Stomach (tissue), 19 donors: ENCODE measurements at places on chromosomes 13 and 19. TPM values are rescaled to one million over a fixed set of nuclear protein-coding genes. Genes with fewer than 3 reads are reported as not detected.

Gene SEMA6B
- total RNA-seq = 6.7 TPM

Gene KLHL1
- total RNA-seq = 0.37 TPM

Gene ONECUT3
- total RNA-seq = not detected

Gene ZFP82
- total RNA-seq = 0.45 TPM

DNA sequence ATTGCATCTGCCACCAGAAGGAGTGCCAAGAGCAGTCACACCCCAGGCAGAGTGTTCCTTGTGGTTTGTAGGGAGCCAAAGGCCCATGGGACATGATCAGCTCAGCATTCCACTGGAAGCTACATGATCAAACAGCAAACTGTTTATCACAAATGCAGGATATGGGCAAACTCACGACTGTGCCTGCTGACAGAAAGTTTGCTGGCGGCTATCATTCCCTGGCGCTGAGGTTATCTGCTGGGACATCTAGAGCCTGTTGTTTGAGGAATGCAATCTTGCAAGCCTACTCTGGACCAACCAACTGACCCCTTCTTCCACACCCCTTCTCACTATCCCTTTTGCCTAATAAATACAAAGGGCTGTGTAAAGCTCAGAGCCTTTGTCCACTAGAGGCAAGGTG lies 7.7 kb upstream of the ZNF613 start:
- H3K27me3 ChIP-seq = no peaks in the 10 kb centered on the region
- H3K36me3 ChIP-seq = no peaks in the 10 kb centered on the region
- no peaks in the 10 kb centered on the region for H3K4me1 ChIP-seq
- no peak overlapping the region for H3K27ac ChIP-seq
- no peak overlapping the region for H3K4me3 ChIP-seq

DNA sequence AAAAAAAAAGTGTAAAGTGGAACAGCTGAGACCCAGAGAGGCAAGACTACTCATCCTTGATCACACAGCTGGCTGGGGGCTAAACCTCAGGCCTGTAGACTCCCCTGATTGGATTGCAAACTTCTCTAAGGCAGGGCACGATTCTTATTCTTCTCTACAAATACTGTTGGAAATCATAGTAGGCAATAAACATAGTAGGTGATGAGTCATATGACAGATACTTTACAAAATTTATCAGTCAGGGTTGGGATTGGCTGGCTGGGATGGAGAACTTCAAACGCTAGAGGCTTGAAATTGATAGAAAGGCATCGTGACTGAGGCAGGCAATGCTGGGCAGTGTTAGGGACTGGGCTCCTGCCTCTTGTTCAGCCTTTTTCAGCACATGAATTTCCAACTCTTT lies 5.9 kb upstream of the MATK start:
- no peaks in the 10 kb centered on the region for H3K27me3 ChIP-seq
- no peak for DNase-seq
- no peaks in the 10 kb centered on the region for H3K36me3 ChIP-seq
- no peak overlapping the region for H3K27ac ChIP-seq
- H3K4me3 ChIP-seq = no peak overlapping the region

DNA sequence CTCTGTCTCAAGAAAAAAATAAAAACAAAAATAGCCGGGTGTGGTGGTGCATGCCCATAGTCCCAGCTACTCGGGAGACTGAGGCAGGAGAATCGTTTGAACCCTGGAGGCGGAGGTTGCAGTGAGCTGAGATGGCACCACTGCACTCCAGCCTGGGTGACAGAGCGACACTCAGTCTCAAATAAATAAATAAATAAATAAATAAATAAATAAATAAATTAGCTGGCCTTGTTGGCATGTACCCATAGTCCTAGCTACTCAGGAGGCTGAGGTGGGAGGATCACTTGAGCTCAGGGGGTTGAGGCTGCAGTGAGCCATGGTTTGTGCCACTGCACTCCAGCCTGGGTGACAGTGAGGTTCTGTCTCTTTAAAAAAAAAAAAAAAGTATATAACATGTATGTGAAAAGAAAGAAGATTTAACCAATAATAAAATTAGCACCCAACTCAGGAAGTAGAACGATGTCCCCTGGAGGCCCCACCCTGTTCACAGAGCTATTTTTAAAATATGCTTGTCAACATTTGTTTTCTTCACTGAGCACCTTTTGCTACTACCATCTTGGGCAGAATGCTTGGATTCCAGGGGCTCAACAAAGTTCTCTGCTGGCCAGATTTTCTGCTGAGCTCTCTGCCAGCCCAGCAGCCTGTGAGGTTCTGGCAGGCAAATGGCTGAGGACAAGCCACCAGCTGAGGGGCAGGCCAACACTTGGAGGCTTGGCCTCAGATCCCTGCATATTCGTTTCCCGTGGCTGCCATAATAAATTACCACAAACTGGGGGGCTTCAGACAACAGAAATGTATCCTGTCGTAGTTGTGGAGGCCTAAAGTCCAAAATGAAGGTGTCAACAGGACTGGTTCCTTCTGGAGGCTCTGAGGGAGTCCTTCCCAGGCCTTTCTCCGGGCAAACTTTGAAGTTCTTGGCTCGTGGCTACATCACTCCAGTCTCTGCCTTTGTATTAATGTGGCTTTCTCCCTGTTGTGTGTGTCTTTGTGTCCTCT lies 5.2 kb downstream of the SLC25A42 start:
- H3K4me3 ChIP-seq = no peak overlapping the region
- H3K36me3 ChIP-seq = no peaks in the 10 kb centered on the region
- H3K27me3 ChIP-seq = no peaks in the 10 kb centered on the region
- H3K27ac ChIP-seq = peak overlapping the region; percentile 42

GRCh38 chr13:96993634-96994016 lies 651 bp downstream of the OXGR1 start:
- peak; percentile 66 for DNase-seq
- no peak overlapping the region for H3K27ac ChIP-seq
- peaks cover 13% of the 10 kb centered on the region for H3K4me1 ChIP-seq
- peak overlapping the region; percentile 62 for H3K4me3 ChIP-seq
- peaks cover 19% of the 10 kb centered on the region for H3K27me3 ChIP-seq
- H3K36me3 ChIP-seq = no peaks in the 10 kb centered on the region

DNA sequence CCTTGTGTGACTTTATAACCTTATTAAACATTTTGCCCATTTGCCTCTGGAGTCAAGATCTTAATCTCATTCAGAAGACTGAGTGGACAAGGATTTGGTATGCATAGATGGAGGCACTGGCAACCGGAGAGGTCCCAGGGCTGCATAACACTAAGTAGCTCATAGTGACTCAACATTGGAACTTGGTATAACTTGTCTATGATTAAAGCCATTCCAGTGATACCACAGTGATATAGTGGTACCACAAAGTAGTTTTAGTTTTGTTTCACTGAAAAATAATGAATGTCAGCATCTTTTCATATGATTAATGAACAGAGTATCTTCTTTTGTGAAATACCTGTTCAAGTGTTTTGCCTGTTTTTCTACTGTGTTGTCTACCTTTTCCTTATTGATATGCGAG lies 26.4 kb downstream of the CDK8 start:
- no peaks in the 10 kb centered on the region for H3K27me3 ChIP-seq
- H3K27ac ChIP-seq = no peak overlapping the region
- H3K4me3 ChIP-seq = no peak overlapping the region
- peaks cover 8% of the 10 kb centered on the region for H3K36me3 ChIP-seq
- DNase-seq = no peak

DNA sequence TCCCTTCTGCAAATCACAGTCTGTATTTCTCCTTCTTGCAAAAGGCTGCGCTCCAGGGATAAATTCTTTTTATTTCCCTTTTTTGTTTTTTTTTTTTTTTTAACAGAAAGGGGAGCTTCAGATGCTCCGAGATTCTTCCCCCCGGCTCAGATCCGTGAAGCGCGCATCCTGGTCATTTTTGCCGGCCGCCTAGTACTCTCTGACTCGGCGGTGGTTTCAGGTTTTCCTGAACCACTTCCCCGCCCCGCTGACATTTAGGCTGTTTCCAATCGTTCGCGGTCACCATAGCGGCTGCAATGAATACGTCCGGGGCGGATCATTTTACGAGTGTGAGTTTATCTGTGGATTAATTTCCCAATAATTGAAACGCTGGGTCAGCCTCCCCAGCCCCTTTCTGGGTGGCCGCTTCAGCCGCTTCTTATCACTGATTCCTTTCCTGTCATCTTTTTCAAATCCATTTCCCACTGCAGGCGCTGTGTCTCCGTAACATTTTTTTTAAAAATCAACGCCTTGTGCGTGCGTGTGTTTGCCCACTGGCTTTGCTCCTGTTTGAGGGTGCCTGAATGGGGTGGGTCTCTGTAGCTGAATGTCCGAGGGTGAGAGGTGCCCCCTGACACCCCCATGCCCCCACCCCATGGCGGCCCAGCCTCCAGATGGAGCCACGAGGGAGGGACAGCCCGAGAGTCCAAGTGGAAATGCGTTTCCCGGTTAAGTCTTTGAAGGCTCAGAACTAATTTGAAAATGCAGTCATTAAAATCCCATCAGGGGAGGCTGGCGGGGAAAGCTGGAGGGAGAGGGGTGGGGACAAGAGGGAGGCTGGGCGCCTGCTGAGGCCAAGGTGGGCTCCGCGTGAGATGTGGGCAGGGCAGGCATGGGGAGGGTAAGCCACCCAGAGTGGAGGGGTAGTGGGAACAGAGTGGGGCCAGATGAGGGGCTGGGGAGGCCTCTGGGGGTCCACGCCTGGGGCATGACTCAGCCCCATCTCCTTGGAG lies 10.6 kb downstream of the ONECUT3 start:
- no peak overlapping the region for H3K4me3 ChIP-seq
- no peaks in the 10 kb centered on the region for H3K36me3 ChIP-seq
- H3K4me1 ChIP-seq = peaks cover 8% of the 10 kb centered on the region
- no peak for DNase-seq
- H3K27me3 ChIP-seq = peaks cover 97% of the 10 kb centered on the region

DNA sequence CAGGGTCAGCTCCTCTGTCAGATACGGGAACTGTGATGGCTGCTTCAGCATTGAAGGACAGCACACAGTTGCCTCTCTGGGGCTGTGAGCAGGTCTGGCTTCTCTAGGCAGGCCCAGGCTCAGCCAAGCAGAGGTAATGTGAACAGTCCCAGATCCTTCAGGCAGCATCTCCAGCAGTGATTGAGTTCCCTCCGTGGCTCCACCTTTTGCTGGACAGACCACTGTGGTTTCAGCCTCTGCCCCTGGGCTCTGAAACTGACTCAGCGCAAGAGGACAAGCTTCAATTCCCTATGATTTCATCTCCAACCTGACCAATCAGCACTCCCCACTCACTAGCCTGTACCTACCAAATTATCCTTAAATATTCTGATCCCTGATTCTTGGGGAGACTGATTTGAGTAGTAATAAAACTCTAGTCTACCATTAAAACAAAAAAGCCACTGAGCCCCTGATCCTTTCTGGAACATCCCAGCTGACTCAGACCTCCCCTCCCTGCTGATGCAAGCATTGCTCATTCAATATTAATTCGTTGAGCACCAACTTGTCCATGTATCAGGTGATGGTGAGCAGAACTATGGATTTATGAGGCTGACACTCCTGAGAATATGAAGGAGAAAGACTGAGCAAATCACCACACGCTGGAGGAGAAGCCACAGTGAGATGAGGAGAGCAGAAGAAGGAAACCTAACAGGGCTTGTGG lies 16.7 kb downstream of the GSX1 start:
- H3K27me3 ChIP-seq = peaks cover 38% of the 10 kb centered on the region
- no peak for DNase-seq
- H3K4me1 ChIP-seq = no peaks in the 10 kb centered on the region
- H3K36me3 ChIP-seq = no peaks in the 10 kb centered on the region

GRCh38 chr13:30145709-30146367 lies 161.5 kb downstream of the KATNAL1 start:
- DNase-seq = no peak
- H3K4me3 ChIP-seq = no peak overlapping the region
- peaks cover 19% of the 10 kb centered on the region for H3K4me1 ChIP-seq
- H3K36me3 ChIP-seq = no peaks in the 10 kb centered on the region
- H3K27me3 ChIP-seq = no peaks in the 10 kb centered on the region

DNA sequence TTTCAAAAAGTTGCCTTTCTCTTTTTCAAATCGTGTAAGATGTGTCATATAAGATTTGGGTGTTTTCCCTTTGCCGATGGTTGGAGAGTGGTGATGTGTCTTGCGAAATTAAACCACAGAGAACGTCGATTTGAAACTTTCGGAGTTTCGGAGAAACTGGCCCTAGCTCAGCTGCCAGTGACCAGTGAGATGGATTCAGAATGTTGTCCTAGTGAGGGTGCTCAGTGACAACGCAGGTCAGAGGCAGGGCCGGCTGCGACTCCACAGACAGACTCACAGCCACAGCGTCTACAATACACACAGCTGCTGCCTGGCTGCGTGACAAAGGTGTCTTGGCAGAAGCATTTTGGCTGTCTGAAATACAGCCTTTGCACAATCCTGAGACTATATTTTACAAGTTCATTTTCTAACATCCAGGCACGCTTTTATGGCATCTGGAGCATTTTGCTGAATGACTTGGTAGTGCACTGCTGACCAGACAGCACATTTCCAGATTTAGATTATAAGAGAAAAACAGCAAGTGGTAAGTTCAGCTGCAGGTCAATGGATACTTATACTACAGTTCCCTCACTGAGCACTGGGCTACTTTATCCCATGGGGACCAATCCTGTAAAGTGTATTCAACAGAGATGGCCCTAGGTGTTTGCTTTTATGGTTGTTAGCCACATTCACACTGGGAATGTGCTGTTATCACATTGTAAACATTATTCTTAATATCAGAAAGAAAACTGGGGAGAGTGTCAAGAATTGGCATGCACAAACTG lies 207.5 kb downstream of the KCNRG start:
- H3K4me1 ChIP-seq = peaks cover 11% of the 10 kb centered on the region
- H3K27me3 ChIP-seq = no peaks in the 10 kb centered on the region
- peak overlapping the region; percentile 59 for H3K27ac ChIP-seq
- peak; percentile 67 for DNase-seq

GRCh38 chr13:29480893-29481525 lies 114.5 kb downstream of the SLC7A1 start:
- H3K36me3 ChIP-seq = no peaks in the 10 kb centered on the region
- no peaks in the 10 kb centered on the region for H3K4me1 ChIP-seq
- DNase-seq = no peak
- H3K27me3 ChIP-seq = no peaks in the 10 kb centered on the region
- no peak overlapping the region for H3K4me3 ChIP-seq

- peaks cover 43% of the 10 kb centered on the region for H3K4me1 ChIP-seq
- peak overlapping the region; percentile 88 for H3K27ac ChIP-seq
- H3K4me3 ChIP-seq = no peak overlapping the region
- H3K36me3 ChIP-seq = no peaks in the 10 kb centered on the region
- peak; percentile 66 for DNase-seq
Observed at GRCh38 chr19:2575734-2576481, 100.0 kb downstream of the GADD45B start.

DNA sequence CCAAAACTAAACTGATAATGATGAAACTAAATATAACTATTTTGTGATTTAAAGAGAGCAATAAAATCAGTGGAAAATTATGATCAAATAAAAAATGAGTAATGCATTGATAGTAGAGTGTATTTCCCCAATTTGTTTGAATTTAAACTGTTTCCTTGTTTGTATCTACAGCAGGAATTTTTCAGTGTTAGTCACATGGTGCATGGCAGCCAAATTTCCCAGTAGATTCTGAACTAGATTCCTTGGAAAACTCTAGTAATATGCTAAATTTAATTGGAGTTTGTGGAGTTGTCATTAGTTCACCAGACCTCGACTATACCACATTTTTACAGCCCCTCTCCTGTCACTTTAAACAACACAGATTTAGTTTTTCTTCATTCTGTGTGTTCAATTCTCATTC lies 156.2 kb downstream of the PCCA start:
- DNase-seq = no peak
- H3K4me3 ChIP-seq = no peak overlapping the region
- no peaks in the 10 kb centered on the region for H3K27me3 ChIP-seq
- H3K27ac ChIP-seq = no peak overlapping the region
- no peaks in the 10 kb centered on the region for H3K36me3 ChIP-seq
